ENCODE measurements at places on chromosomes 1 and 21.

- no peak for DNase-seq
Observed at GRCh38 chr1:36766481-36766880, 267.8 kb downstream of the GRIK3 start.

GRCh38 chr1:115475901-115476300 lies 137.9 kb upstream of the NGF start:
- no peak for DNase-seq

- no peak for DNase-seq
Observed at GRCh38 chr21:45574691-45575090, 32.5 kb upstream of the SLC19A1 start.

- no peak for DNase-seq
Observed at GRCh38 chr1:100606438-100606837, 68.5 kb downstream of the GPR88 start.

- DNase-seq = peak; percentile 57
Observed at GRCh38 chr1:116737020-116737854, 17.0 kb upstream of the CD2 start.
